Stomach (tissue), 19 donors: ENCODE measurements at places on chromosomes 11 and 22. TPM values are rescaled to one million over a fixed set of nuclear protein-coding genes. Genes with fewer than 3 reads are reported as not detected.

Gene RFPL3
- total RNA-seq: not detected

Gene UBQLNL
- not detected for total RNA-seq

- DNase-seq: no peak
These were observed 340.7 kb downstream of the MIAT start for GRCh38 chr22:26998129-26998528.

DNA sequence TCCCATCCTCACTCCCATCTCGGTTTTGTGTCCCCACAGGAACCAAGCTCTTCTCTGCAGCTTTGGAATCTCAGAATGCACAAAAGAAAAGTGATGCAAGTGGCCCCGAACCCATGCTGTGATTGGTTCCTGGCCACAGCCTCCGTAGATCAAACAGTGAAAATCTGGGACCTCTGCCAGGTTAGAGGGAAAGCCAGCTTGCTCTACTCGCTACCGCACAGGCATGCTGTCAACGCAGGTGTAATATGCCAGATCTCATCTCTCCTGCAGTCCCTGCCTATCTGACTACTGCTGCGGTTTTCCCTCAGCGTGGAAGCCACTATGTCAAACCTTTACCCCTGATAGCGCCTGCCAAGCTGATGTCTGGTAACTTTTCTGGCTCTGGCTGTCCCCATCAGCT, 200.5 kb upstream of the LRRC4C start:
- no peak for DNase-seq

DNA sequence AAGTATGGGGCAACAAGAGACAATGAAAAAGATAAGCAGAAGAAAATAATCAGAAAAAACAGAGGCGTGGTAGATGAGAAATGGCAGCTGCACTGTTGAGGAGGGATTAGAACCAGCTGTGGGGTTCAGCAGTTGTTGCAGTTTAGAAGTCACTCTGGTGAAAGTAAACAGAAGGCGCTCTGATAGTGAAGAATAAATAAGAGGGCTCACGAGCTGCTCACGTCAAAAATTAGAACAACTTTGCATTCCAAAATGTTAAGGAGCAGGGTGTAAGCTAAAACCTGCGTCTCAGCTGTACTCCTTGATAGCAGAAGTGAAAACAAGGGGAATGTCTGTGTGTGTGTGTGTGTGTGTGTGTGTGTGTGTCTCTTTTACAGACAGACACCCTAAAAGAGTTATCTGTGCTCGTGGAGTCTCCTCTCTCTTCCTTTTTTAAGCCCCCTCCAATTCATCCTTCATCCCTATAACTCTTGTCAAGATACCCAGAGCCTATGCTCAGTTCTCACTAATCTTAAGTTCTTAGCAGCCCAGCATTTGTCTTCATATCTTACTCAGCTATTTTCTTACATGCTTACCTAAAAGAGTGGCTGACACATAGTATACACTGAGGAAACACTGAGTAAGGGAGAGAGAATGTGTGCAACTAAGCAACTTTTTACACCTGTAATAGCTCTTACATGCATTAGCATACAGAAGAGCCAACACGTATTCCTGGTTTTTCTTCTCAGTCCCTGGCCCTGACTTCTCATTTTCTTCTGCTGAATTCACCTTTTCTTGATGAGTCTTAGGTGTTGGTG, 8.9 kb downstream of the TTC17 start:
- no peak for DNase-seq

DNA sequence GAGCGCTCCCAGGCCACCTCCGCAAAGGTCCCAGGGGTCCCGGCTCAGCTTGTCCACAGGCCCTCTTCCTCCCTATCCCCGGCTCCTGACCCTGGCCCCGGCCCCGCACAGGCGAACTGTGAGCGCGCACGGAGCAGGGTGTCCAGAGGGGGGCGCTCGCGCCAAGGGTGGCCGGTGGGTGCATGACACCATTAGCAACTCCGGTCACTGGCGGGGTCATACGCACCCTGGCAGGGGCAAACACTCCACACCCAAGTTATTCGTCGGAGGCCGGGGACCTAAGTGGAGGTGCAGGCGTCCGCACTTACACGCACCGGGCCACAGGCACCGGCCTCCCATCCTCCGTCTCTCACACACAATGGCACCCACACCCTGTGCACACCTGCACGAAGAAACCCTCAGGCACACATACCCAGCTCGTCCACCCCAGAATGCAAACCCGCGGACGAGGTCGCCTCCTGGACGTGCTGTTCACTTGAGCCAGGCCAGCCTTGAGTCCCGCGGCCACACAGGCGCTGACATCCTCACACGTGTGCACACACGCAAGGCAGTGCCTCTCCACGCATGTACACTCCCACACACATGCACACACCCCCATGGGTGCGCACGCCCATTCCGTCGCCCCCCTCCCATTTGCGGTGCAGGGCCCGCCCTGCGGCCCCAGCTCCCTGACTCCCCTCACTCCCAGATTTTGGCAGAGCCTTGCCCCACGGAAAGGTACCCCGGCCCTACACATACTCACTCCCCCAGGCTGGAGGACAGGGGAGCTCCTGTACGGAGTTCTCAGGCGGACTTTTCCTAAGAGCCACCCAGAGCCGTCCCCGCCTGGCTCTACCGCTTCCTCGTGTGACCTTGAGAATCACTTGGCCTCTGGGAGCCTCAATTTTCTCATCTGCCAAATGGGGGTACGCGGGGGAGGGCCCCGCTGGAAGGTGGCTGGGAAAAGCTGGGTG, at the start of gene RASGRP2:
RASGRP2 (minus strand) TSS at position 552 of the 953 bp plus-strand sequence. CDS start 1,276 bp downstream, outside the sequence.
- peak; percentile 81 for DNase-seq

- peak; percentile 52 for DNase-seq
These were observed 85.7 kb downstream of the WNT11 start for GRCh38 chr11:76120513-76121101.

- DNase-seq: no peak
These were observed 125.7 kb downstream of the KCNQ1OT1 start for GRCh38 chr11:2574043-2574552.

DNA sequence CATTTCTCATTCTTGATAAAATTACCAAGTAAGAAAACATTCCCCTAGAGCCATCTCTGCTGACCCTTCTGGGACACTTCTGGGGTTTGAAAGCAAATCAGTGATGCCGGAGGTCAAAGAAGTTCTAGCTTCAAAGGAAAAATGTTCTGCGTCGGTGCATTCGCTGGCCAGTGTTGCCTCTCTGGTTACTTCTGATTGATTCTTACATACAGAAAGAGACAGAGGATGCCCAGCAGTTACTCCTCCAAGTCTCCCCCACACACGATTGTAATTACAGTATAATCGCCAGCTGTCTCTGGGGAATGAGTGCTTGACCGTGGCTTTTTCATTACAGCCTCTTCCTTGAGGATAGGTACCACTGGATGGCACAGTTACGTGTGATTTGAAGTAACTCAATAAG, 150.9 kb downstream of the SNX19 start:
- DNase-seq: no peak

DNA sequence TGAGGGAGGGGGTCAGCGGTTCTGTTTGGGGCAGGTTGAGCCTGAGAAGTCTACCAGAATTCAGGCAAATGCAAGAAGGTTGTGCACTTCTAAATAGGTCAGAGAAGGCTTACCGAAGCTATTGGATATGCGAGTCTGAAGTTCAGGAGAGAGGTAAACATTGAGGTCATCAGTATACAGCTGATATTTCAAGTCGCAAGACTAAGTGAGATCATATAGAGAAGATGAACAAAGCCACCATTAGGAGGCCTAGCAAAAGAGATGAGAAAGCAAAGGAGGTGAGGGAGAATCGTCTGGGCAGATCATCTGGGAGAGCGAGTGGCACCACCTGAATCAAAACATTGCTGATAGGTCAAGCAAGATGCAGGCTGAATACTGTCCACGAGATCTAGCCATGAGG, 430.6 kb downstream of the BUD13 start:
- DNase-seq: no peak

DNA sequence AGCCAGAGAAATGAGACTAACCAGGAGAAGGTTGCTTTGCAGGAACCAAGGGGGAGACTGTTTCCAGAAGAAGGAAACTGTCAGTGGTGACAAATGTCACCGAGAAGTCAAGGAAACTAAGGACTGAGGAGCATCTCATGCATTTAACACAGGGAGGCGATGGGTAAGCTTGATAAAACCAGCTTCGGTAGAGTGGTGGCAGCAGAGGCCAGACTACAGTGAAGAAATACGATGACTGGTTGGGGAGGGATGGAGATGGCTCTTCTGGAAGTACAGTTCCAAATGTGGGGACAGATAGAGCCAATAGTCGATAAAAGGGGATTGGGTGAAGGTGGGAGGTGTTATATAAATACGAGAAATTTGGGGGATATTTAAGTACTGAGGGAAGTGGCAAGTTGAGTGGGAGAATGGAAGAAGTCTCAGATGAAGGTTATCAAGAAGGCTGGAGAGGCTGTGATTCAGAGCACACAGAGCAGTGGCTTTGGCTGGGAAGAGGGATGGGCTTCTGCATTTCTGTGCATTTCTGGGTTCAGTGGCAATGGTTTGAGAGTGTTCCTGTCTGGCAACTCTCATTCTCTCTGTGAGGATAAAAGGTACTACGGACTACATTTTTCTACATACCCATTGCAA, 29.2 kb downstream of the SC5D start:
- peak; percentile 62 for DNase-seq

GRCh38 chr11:117230286-117230961, 1.4 kb downstream of the PCSK7 start:
- DNase-seq: no peak

DNA sequence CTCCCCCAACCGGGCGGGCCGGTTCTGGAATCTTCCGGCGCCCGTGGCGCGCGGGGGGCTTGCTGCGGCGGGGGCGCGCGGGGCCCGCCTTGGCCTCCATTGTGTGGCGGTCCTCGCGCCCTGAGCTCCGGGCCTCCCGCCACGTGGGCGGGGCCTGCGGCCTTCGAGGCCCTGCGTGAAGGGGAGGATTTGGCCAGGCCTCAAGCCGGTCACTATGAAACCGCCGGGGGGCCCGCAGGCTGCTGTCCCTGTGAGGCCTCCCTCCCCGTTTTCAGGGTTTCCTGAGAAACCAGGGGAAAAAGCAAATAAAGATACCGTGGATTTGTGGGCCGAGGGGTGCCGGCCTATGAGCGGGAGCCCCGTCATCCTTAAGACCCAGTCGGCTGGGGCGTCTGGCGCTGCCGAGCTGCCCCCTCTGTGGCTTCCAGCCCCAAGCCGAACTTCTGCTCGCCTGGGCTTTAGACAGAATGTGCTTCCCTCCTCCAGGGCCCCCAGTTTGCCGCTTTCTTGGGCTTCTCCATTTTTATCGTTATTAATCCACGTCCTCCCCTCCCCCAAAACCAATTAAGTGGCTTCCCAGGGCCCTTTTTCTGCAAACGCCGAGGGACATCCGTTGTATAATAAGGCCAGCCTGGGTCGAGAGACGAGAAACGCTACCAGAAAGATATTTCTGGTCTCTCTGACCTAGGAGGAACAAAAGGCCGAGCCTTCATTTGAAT, 602 bp downstream of the EWSR1 start:
- DNase-seq: peak; percentile 90
